ENCODE measurements at places on chromosomes 1 and 21.
A peak's percentile ranks its signal among the peaks of the same experiment; 100 is the strongest.

GRCh38 chr1:162993846-162994245 lies 75.3 kb upstream of the RGS4 start:
- DNase-seq = no peak

DNA sequence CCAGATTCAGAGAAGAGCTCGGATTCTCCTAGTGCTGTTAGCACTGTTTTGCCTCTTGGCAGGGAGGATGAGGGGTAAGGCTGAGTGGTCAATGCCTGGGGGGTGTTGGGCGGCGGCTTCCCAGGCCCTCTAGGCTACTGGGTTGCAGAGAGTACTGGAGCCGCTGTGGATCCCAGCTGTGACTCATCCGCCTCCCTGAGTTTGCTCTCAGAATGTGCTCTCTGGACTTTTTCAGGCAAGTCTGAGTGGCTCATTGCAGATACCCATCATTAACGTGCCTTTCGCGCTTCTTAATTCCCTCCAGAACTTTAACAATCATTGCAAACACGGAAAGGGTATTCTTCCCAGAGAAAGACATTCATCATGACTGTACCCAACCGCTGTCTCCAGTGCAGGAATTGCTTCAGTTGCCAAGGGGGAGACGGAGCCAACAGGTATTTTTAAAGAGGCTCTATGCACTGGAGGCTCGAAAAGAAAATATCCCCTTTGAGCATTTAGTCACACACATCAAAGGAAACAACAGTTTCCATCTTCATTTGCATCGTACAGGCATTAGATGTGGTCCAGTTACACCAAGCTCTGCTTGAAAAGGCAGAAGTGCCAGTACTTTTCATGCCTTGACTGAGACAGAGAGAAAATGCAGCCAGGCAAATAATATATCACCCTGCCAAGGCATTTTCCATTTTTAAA lies 14.4 kb upstream of the CAMTA1 start:
- peak; percentile 64 for DNase-seq

GRCh38 chr1:37124501-37124900 lies 90.2 kb upstream of the GRIK3 start:
- no peak for DNase-seq

DNA sequence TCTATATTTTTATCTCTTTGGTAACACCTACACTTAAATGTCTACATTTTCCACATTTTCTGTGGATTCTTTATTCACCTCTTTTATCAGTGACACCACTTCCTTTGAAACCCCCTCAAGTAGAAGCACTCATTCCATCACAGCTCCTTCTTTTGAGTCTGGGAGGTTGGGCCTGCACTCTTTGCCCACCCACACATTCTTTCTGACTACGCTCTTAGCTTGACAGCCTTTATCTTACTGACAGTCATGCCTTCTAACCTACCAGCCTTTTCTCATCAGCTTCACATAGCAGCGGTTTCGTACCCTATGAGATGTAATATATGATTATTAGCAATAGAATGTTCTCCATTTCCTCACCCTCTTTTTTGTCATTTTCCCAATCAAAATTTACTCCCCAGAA lies 151.9 kb downstream of the TNFSF18 start:
- DNase-seq = peak; percentile 49

GRCh38 chr1:23776217-23776616 lies 2.0 kb upstream of the PITHD1 start:
- no peak for DNase-seq

GRCh38 chr1:21663248-21663950 lies 5.8 kb downstream of the RAP1GAP start:
- no peak for DNase-seq

DNA sequence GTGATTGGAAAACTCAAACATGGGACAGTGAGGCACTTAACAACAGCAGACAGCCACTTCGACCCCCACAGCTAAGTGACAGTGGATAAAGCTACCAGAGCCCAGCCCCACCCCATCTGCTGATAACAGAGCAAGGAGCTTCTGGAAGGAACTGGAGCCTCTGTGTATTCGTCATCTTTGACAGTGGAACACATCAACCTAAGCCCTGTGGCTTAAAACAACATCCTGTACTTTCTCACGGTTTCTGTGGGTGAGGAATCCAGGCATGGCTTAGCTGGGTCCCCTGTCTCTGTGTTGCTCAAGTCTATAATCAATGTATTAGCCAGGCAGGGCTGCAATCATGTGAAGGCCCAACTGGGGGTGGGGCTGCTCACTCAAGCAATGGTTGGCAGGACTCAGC lies 18.4 kb upstream of the SIPA1L2 start:
- DNase-seq = no peak

DNA sequence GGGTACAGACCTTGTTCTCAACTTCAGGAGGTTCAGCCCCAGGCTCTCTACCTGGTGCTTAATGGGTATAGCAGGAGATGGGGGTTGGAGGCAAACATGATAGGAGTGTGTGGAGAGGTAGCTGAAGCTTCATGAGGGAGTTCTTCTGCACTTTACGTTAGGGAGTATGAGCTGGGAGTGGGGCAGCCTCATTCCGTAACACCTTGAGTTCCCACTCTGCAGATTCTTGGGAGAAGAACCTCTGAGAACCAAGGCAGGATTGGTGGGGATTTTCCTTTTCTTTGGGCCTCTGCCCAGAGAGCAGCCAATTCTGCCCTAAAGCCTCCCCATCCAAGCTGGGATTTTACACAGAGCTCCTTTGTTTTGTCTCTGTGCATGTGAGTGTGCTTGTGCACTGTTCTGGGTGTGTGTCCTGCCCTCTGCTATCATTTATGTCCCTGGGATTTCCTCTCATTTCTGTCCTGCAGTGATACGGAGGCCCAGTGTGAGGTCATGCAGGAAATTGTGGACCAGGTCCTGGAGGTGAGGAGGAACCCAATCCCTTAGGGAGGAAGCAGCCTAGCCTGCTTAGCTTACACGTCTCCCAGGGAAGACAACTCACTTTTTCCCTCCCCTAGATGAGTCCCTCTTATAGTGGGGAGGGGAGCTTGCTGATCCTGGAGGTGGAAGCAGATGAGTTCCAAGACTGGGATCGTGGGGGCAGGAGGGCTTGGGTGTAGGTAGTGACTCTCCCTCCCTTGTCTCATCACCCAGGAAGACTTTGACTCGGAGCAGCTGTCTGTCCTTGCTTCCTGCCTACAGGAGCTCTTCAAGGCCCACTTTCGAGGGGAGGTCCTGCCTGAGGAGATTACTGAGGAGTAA lies 11.6 kb upstream of the SLC27A3 start:
- no peak for DNase-seq

- DNase-seq = peak; percentile 91
Measured at GRCh38 chr1:33098371-33098770, 17.4 kb downstream of the AZIN2 start.

GRCh38 chr1:223531742-223532341 lies 133.7 kb downstream of the CAPN8 start:
- DNase-seq = peak; percentile 21

Measured in fibroblast of upper back skin (primary cell).